ENCODE measurements at places on chromosomes 6 and 20.

- no peak for DNase-seq
Observed at GRCh38 chr6:30037182-30037788, 23.8 kb upstream of the POLR1H start.

DNA sequence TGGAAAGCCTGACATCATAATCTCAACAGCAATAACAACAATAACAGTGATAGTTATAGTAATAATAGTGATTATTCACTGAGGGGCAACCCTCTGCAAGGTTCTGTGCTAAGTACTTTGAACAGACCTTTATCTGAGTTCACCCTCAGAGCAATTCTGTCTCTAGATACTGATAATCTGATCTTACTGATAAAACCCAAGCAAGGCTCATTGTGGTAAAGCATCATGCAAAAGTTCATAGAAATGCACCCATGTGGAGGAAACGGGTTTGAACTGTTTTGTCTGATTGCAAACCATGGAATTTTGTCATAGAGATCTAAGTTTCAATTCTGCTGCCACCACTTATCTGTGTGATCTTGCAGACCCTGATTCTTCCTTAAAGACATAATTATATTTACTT is 1.3 kb upstream of the KIAA0408 start:
- no peak for DNase-seq

DNA sequence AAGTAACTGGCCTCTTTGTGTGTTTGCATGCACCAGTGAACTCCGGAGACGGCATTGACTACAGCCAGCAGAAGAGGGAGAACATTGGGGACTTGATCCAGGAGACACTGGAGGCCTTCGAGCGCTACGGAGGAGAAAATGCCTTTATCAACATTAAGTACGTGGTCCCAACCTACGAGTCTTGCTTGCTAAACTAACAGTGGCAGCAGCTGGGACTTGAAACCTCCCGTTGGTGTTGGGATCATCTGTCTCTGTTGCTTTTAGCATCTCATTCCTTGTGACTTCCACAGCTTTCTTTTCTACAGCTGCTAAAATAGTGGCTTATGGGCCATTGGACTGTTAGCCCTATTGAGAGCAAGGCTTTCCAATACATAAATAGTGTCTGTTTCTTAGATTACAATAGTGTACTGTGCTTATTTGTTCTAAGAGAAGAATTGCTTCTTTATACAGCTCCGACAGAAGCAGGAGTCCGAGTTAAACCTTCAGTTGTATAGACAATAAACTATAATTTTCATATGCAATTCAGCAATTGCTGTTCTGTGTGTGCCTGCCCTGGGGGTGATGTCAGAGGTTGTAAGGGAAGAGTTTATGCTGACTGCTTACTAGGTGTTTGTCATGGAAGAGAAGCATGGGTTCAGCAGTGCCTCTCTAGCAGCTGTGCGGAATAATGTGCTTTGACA is 99.6 kb upstream of the QKI start:
- DNase-seq: no peak

DNA sequence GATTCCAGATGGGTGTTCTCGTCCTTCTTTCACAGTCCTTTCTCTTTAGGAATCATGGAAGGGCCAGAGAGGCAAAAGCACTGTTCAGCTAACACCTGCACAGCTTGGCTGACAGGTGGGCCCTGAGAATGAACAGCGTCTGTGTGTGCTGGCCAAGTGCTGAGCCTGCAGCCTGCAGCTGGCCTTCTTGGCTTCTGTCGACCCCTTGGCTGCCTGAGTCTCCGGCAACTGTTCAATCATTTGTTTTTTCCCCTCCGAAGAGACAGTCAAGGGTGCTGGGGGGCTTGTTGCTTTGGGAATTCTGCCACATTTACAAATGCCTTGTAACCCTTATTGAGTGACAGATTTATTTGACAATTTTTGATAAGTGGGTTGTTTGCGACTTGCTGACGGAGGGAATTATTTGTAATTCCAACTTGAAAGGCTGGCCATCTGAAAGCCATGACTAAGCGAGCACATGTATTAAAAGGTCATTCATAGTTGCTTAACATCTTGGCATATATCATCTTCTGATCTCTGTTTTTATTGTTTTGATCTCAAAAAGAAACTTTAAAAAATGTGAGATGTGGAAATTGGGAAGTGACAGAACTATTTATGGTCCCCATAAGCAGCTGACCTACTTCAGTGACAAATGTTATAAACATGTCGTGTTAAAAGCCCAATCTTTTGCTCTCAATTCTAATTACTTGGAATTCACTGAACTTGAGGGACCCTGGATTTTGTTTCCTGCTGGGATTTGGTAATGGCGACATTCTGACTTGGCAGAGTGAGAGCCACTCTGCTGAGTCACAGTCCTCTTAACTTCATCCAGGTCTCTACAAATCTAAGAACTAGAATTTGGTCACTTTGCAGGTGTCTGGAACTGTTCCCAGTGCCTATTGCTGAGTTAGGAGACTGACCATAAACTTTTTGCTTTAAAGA is 41.9 kb upstream of the FERMT1 start:
- DNase-seq: no peak

DNA sequence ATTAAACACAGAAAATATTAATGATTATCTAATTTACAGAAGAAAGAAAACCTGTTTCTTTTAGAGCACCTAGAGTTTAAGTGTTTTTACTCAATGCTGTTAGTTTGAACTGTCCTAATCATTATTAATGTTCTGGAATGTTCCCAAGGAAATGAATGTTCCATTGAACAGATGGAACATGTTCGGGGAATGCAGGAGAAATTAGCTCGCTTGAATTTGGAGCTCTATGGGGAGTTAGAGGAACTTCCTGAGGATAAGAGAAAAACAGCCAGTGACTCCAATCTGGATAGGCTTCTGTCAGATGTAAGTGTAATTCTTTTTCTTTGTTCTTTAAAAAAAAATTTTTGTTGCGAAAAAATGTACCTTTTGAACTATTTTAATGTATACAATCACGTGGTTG is 10.8 kb upstream of the ECT2L start:
- DNase-seq: no peak

GRCh38 chr6:8499540-8499939 is 64.2 kb upstream of the SLC35B3 start:
- DNase-seq: no peak

DNA sequence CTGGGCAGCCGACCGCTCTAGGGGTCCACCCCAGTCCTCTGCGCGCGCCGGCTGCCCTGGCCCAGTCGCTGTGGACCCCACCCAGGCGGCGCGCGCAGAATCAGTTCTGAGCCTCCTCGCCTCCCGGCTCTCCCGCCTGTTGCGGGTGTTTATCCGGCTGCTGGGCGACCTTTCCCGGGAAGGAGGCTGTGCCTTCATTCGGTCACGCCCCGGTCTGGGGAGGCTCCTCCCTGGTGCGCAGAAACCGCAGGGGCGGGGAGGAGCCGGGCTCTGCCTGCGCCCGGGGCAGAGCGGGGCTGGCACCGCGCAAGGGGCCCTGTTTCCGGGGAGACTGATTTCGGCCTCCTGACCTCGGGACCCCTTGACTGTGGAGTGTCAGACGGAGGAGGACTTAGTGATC is 80.8 kb upstream of the EYS start:
- no peak for DNase-seq

- DNase-seq: no peak
Observed at GRCh38 chr6:131053546-131054240, 9.4 kb downstream of the EPB41L2 start.

- no peak for DNase-seq
Observed at GRCh38 chr6:22271081-22271480, 25.8 kb downstream of the PRL start.

DNA sequence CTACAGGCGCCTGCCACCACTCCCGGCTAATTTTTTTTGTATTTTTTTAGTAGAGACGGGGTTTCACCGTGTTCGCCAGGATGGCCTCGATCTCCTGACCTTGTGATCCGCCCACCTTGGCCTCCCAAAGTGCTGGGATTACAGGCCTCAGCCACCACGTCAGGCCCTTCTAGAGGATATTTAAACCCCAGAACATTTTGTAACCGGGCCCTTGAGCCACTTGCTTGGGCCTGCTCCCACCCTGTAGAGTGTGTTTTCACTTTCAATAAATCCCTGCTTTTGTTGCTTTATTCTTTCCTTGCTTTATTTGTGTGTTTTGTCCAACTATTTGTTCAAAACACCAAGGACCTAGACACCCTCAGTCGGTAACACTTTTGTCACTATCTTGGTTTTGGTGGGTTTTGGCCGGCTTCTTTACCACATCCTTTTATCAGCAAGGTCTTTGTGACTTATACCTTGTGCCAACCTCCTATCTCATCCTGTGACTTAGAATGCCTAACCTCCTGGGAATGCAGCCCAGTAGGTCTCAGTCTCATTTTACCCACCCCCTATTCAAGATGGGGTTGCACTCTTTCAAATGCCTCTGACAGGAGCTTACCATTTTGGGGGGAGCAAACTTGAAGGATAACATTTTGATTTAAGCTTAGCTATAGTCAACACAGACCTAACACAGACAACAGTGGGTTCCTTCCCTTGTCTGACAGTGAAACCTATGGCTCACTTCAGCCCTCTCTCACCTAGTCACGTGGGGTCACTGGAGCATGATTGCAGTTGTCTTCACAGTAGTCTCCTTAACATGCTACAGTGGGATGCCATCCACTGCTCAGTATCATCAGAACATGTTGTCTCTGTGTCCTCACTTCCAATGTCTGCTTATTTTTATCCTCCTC is 27.9 kb upstream of the KIF6 start:
- no peak for DNase-seq

DNA sequence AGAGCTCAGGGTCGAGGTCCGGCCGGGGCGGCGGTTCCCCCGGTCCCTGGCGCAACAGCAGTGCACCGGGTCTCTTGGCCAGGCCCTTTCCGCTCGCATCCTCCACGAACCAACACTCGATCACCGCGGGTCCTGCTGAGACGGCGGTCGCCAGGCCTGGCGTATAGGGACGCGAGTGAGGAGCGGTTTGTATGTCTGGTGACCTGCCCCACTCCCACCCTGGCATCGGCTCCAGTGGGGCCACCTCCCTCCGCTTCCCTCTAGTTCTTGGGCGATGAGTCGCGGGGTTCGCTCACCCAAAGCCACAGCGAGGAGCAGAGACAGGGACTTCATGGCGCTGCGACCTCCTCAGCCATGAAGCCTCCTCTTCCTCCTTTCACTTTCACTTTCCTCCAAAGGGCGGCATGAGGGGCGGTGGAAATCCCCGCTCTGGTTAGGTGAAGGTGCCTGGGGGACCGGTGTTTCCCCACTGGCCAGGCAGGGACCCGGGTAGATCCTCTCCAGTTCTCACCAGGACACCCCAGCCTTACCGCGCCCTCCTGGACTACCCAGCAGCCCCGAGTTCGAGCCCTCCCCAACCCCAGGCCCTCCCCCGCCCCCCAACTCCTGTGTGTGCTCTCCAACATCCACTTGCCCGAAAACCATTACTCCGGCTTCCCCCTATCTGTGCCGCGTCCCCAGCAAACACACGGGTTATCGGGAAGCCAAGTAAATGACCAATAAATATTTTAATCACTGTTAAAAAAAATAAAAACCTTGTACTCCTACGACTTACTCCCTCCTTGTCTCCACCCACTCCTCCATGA is at the start of gene TAPBP:
TSS of gene TAPBP (minus strand) at position 370 of the 806 bp plus-strand sequence. CDS start at position 333, 37 bp downstream.
- peak; percentile 89 for DNase-seq

DNA sequence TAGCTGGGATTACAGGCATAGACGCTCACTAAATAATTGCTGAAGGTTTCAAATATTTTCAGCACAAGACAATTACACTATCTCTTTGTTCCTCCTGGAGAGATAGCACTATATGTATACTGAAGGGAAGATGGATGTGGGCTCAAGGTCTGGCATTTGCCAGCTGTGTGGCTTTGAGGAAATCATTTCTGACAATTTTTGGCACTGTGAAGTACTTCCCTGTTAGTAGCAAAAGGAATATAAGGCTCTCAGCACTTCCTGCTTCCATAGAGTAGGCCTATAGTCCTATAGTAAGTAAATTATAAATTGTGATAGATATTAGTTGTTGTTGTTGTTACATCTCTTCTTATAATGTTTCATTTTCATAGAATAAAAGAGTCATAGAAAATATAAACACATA is 271.1 kb downstream of the SAMD5 start:
- no peak for DNase-seq

DNA sequence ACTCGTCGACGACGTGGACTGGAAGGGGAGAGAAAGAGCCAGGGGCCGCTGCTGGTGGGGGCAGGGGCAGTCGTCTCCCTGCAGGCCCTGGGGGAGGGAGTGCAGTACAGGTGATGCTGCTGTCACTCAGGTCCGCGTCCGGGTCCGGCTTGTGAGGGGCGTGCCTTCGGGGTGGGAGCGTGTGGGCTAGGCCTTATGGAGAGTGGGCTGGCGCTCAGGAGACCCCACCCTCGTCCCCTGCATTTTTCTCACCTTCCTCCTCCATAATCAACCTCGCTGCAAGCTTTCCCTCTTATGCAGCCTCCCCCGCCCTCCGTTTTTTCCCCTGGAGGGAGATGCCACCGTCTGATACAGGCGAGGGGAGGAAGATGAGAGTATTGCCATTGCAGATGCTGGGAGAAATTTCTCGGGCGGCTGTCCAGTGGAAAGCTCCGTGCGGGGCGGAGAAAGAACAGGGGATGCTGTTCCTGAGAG is 632 bp downstream of the PCMT1 start:
- DNase-seq: no peak

DNA sequence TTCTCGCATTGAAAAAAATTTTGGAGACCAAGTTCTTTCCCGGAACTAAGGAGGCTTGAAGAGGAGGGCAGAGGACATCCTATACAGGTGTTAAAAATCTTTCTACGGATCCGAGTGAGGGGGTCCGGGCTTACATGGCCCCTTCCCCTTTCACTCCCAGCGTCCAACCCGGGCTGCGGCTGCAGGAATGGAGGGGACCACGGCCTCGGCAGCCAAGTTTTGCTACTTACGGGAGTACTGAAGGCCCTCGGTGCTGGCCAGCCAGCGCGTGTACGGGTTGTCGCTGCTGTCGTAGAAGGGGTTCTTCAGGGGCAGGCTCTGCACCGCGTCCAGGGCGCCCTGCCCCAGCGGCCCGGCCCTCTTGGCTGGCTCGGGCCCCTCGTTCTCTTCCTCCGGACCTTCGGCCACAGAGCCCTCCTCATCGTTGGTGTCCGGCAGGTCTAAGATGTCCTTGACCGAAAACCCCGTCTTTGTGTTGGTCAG is 642 bp downstream of the NKX2-2 start:
- DNase-seq: no peak

DNA sequence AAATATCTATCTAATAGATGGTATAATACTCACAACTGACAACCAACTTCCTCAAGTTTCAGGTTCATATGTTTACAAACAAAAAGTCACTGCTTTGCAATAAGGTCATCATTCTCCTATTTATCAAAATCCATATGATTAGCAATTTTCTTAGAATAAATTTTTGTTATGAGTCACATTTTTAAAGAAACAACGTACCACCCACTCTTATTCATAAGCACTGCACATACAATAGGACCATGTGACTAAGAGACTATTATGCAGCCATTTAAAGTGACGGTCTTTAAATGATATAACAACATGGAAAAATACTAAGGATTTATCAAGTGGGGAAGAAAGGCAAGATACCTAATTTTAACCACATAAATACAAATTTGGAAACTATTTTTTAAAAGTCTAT is 40.0 kb downstream of the REPS1 start:
- no peak for DNase-seq

DNA sequence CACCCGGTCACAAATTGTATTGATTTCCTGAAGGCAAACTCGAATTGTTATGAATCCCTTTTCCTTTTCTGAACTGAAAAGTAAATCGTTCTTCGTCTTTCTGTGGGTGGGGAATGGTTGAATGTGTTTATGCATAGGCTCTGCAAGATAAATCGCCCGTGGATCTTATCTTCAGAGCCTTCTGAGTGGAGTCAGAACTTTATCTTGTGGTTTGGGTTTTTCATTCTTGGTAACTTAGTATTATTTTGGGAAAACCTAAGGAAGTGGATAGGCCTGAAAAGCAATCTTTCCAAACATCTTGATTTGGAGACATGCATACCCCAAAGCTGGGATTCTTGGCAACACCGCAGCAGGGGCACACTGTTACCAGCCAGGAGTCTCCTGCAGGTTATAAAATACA is 122.4 kb downstream of the MAP3K7 start:
- no peak for DNase-seq

- DNase-seq: no peak
Observed at GRCh38 chr20:50729901-50730764, 1.2 kb upstream of the PARD6B start.
